Aorta (tissue), 5 donors: ENCODE measurements at places on chromosomes 1 and 21. TPM values are rescaled to one million over a fixed set of nuclear protein-coding genes. Genes with fewer than 3 reads are reported as not detected.

EPHB2 gene
- 5.5 TPM for total RNA-seq

RSPH1 gene
- not detected for total RNA-seq

FGR gene
- 12.1 TPM for total RNA-seq

HSD3B1 gene
- total RNA-seq, result not detected

ASAP3 gene
- 93.9 TPM for total RNA-seq

CADM3 gene
- 41.2 TPM for total RNA-seq

NBPF20 gene
- total RNA-seq, result 3.2 TPM

SPRR2E gene
- not detected for total RNA-seq

GLRX2 gene
- total RNA-seq, result 13.4 TPM

DNA sequence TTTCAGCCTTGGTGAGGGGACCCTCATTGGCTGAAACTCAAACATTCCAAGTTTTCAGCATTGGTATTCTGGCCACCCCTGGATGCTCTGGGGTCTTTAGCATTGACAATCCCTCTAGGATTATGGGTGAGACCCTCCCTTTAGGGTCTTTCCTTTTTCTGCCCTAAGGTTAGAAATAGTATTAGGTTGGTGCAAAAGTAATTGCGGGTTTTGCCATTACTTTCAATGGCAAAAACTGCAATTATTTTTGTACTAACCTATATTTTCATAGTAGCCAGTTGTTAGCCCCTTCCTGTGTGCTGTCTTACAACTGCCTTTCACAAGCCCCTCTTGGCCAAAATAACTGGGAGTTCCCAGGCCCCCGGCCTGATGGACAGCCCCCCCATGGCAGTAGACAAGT is 648.4 kb downstream of the PTPRU start:
- no peak for DNase-seq

DNA sequence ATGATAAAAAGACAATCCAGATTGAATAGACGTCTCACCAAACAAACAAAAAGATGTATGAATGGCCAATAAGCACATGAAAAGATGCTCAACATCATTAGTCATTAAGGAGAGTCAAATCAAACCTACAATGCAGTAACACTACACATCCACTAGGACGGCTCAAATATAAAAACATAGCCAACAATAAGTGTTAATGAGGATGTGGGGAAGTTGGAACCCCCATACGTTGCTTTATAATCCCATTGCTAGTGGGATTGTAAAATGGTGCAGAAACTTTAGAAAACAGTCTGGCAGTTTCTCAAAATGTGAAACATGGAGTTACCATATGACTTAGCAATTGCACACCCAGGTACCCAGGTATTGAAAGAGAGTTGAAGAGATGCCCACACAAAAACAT is 14.7 kb upstream of the IL24 start:
- no peak for DNase-seq

- no peak for DNase-seq
These were observed 17.9 kb upstream of the THEM5 start for GRCh38 chr1:151871284-151872030.

DNA sequence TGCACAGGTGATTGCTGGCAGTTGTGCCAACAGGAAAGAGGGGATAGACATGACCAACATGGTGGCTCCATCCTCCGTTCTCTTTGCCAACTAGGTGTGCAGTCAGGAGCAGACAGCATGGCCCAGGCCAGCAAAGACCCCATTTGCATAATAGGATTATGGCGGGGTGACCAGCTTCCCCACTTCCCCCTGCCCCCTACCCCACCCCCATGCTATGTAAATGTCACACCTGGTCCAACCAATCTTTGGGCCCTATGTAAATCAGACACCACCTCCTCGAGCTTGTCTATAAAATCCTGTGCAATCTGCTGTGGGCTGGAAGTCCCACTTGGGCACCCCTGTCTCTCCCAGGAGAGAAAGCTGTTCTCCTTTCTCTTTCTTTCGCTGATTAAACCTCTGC is 146.0 kb downstream of the SLC30A10 start:
- DNase-seq, result no peak

- peak; percentile 94 for DNase-seq
These were observed 47.4 kb upstream of the PRDX6 start for GRCh38 chr1:173429471-173430402.

GRCh38 chr1:75672108-75672507 is 52.4 kb upstream of the ACADM start:
- no peak for DNase-seq

- no peak for DNase-seq
These were observed 3.7 kb downstream of the MATN1 start for GRCh38 chr1:30719406-30720270.

DNA sequence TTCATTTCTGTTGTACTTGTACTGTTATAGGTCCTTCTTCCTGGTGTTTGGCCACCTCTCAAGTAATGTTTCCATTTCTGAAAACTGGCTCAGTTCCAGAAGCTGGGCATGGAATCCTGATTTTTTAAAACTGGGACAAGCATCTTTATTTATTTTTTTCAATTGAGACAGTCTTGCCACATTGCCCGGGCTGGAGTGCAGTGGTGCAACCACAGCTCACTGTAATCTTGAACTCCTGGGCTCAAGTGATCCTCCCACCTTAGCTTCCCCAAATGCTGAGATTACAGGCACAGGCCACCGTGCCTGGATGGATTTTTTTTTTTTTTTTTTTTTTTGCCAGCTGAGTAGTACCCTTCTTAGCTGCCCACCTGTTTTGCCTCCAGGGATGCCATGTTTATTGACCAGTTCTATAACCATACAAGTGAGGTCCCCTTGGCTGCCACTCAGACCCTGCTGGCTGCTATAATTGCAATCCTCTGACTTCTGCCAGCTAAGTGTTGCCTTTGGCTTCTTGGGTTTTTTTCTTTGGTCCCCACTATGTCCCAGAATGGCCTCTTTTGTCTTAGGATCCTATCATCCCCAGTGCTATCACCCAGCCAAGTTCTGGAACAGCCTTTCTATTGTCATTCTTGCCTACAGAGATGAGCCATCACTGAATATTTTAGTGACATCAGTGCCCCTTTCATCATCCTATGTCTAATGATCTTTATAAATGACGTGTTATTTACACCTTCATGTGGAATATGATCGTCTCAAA is 3.9 kb upstream of the DIP2A start:
- DNase-seq, result no peak

DNA sequence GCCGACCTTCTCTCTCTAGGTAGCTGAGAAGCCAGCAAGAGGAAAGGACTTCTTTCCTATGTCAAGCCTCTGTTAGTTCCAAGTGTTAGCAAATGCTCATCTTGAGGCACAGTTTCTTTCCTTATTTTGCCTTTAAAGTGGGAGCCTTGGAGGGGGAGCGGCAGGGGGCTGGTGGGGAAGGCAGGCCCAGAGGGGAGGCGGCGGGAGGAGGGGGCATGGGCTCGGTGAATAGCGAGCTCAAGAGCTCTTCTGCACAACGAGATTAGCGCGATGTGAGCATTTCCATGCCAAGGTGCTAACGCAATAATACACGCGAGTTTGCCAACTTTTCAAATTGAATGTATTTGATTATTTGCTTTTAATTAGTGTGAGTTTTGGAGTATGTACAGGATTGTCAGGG is 372.6 kb downstream of the RPS6KC1 start:
- DNase-seq, result no peak

DNA sequence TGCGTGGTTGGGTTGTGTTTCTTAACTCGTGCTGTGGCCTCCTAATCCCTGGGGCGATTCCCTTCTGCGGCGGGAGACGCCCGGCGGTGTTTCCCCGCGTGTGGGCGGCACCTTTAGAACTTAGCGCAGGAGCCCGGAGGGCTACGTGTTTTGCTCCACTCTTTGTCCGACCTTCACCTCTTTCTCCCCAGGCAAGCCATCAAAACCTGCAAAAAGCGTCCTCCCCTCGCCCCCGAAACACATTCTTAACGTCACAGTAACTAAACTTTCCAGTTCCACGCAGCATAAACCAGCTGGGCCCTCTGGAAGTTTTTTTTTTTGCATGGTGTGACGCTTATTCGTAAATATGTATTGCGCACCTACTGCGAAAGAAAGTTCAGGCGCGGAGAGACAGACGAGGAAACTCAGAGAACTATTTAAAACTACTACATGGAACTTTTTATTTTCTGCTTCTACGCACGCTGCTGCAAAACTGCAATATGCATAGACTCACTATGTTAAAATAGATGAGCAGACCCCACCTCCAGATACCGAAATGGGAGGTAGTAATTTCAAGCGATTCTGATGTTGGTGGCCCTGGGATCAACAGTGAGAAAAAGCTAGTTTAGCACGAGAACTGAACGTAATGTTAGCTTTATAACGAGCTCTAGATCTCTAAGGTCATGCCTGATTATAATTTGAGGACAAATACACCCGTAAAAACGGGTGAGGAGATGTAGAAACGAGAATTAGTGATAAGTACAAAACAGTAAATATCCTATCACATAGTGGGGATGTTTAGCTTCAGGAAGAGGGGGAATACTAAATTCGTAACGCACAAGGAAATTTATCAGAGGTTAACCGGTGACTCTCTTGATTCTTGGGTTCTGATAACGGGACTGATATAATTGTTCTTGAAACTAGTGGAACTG is 920 bp downstream of the MTR start:
- no peak for DNase-seq

GRCh38 chr1:204130981-204131892 is 20.6 kb downstream of the ETNK2 start:
- no peak for DNase-seq

GRCh38 chr1:7093297-7093696 is 308.0 kb downstream of the CAMTA1 start:
- DNase-seq, result peak; percentile 11

GRCh38 chr1:3021233-3021671 is at the start of gene ACTRT2:
ACTRT2 (plus strand) TSS chr1:3021467; CDS start chr1:3021687, 220 bp downstream.
- DNase-seq, result peak; percentile 41

DNA sequence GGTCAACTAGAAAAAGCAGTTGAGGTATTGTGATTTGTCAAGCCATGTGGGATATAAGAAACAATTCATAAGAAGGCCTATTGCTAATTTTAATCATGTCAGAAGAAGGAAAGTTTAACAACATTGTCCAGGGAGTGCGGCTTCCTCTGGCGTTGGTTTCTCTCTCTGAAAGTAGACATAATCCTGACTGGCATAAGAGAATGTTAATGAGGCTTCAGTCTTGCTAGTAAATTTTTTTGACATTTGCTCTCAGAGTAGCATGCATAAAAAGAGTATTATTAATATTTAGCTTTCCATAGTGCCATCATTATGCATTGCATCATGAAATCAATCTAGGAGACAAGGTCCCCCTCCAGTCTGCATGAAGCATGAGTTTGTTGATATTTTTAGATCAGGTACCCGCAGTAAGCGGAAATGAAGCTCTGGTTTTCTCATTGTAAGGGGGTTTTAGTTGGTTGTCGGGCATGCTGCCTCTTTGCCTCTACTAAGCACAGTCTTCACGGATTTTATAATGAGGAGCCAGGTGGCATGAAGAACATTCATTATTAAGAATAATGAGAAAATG is 12.8 kb upstream of the PRDM2 start:
- no peak for DNase-seq

DNA sequence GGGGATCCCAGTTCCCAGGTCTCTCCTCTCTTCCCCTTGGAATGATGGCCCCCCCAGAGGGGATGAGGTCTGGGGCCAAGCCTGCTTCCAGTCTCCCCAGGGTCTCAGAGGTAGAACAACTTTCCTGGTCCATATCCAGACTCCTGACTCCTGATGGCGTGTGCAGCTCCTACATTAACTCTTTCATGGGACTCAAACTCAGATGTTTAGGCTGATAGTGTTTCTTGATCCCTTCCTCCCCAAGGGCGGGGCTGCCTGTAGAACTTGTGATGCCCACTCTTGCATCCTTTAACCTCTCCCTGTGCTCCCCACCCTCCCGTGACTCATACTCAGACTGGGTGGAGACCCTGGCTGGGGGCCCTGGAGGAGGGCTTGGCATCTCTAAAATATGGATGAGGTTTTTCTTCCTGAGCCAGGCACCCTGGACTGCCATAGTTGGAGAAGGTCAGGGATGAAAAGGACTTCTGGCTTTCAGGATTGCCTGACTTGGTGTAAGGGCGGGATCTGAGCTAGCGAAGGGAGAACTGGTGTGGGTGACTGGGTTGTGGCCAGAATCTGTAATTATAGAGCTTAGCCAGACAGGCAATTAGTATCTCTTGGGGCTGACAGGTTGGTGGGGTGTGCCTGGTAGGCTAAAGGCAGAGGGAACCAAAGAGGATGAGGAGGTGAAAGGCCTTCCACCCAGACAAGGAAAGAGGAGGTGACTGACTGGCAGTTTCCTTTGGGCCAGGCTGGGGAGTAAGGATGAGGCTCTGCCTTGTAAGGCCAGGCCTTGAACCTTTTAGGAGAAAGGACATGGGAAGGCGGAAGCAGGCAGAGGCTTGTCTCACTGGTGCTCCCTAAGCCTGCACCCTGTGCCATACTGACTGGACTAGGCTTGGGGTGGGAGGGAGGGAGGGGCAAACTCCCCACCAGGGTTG is 1.5 kb downstream of the ATP8B2 start:
- peak; percentile 89 for DNase-seq

DNA sequence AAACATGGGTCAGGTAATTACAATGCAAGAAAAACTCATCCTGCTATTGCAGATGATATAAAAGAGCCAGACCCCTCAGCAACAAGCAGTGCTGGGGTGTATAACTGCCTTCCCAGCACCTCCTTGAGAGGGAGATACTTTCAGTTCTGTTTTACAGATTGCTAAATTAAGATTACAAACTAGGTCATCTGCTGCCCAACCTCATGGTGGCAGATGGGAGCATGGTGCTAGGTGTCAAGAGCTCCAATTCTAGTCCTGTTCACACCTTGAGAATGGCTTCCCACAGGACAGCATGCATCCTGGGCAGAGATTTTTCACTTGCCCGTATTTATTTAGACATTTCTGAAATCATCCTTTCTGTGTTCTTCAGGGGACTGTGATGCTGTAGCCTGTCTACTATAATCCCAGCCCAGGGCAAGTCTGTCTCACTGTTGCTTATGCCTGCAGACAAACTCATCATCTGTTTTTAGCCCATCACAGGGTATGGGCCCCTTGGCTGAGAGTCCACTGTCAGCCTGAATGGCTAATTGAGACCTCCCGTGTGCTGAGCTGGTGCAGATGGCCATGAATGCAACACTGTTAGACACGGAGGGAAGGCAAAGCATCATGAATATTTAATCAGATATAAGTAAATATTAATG is 40.2 kb upstream of the PBX1 start:
- no peak for DNase-seq

DNA sequence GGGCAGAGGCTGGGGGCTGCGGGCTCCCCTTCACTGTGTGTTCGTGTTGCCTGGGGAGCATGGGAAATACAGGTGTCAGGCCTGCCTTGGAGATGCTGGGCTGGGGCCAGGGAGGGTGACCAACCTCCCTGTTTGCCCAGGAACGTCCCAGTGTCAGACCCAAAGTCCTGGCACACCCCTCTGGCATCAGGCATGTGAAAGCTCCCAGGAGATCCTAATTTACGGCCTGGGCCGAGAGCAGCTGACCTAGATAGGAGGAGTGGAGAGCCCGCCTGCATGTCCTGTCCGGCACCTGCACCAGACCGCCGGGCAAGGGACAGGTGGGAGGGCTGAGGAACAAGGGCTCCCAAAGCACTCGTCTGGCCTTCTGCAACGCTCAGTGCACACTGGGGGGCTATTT is 124.8 kb downstream of the PRDM16 start:
- no peak for DNase-seq

DNA sequence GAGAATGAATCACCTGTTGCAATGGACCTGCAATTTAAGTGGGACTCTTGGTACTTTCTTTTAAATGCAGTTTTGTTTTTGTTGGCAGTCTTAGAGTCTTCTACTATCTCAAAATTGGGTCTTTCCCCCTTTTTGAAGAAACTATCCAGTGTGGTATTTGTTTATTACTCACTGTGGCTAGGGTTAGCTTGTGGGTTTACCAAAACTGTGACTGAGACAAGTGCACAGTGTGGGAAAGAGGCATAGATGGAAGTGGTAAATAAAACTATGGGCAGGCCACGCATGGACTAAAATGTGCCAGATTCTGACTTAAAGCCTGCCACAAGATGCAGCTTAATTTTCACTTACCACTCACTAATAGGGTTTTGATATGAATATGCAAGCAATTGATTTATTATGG is 1441.7 kb downstream of the PLA2G4A start:
- no peak for DNase-seq
